ENCODE measurements at places on chromosomes 2 and 18.

DNA sequence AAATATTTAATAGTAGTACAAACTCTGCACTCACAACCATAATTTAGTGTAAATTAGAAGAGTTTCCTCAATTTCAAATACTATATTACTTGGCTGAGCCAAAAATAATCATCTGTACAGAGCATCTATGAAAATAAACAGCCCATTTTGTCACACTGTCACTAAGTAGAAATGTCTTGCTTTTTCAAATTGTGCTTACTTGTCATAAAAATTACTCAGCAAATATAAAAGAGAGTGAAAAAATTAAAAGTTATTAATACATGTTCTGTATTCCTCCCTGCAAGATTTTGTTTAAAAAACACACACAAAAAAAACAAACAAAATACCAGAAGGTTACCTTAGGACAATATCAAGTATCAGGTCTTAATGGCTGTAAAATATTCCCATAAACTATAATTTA is 155.7 kb downstream of the DLGAP1 start:
- DNase-seq: no peak

DNA sequence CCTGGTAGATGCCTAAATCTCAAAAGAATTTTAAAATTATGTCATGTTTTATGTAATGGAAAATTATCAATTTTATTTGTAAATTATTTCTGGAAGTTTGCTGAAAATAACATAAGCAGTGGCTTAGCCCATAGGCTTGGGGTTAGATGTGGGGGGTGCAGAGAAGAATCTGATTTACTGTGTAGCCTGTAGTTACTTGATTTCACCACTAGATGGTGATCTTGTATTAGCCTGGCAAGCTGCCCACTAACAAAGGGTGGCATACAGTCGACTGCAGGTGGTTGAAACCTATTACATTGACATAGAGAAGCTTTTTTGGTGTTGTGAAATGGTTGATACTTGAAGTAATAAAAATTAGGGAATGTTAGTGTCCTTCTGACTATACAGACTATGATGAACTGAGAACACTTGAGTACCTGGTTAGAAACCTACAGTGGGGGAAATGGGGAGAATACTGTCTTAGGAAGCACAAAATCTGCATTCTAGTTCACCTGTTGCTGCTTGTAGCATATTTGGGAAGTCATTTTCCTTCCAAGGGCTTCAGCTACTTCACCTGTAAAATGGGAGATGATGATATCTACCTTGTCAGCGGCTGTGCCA is 191.0 kb upstream of the LHCGR start:
- DNase-seq: peak; percentile 34

- DNase-seq: no peak
Measured at GRCh38 chr2:236242057-236242495, 22.1 kb downstream of the ASB18 start.

- no peak for DNase-seq
Measured at GRCh38 chr2:190497428-190497827, 37.1 kb downstream of the NEMP2 start.

DNA sequence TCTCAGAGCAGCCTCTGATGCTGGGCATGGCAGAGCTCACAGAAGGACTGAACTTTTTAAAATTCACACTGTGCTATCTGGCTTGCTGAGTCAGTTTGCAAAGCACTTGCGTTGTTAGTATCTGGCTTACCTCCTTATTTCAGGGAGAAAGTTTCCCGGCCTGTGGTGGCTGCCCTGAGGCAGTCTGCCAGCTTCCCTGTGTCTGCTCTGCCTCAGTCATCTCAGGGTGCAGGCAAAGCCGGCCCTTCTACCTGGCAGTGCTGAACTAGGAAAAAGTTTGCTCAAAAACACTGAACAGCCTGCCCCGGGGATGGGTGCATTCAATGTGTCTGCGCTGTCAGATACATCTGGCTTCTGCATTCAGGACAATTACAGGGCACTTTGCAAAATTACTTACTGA is 90.2 kb upstream of the UXS1 start:
- DNase-seq: no peak

DNA sequence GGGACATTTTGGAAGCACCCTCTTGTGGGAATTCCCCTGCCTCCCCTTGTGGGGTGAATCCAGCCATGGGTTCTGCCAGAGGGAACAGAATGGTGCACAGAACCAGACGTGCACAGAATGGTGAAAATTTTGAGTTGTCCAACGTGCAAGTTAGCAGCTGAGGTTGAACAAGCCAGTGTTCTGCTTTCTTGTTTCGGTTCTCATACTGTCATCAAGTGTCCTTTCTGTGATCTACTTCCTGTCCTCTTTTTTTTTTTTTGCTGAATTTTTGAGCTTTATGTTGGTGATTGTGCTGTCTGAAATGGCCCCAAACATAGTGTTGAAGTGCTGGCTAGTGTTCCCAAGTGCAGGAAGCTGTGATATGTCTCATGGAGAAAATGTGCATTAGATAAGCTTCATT is 21.5 kb upstream of the REEP1 start:
- DNase-seq: no peak
